Omental fat pad (tissue), 4 donors: ENCODE measurements at places on chromosomes 7 and 10.

DNA sequence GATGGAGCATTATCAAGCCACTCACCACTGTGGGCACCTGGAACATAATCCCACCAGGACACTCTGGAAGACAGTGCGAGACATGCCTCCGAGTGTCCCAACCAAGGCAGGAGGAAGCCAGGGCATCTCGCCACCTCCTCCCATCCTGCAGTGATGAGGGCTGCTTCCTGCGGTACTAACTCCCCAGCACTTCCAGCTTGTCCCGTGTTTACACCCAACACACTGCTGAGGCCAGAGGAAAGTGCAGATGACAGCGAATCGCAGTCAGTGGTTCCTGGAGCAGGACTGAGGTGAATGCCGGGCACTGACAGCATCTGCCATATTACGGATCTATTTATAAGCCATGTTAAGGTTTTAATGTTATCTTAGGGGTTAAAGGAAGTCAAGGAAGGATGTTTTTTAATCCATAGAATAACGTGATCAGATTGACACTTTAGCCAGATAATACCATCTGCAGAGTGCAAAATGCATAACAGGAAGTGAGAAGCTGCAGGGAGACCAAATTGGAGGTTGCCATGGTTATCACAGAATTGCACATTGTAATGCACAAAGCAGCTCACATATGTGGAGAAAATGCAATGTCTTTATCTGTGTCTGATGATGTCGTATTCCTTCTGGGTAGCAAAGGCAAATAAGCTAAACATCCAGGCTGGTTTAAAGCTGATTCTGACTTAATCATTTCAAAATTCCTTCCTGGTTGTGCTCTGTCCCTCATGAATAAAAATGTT, 314.1 kb upstream of the C7orf33 start:
- DNase-seq: no peak

DNA sequence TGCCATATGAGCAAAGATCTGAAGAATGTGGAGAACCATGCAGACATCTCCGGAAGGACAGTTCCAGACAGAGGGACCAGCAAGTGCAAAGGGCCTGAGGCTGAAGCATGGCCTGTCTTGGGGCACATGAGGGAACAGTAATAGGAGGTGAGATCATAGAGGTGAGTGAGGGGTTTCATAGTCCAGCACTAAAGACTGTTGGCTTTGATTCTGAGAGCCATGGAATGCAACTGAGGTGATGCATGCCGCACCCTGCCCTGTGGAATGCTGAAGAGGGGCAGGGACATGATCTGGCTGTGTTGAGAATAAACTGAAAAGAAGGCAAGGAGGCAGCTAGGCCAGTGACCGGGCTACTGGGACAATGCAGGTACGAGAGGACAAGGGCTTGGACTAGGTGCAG, 253.1 kb upstream of the KLF14 start:
- DNase-seq: no peak

GRCh38 chr7:21172800-21173199, 255.1 kb upstream of the SP4 start:
- DNase-seq: no peak

- no peak for DNase-seq
Measured at GRCh38 chr10:80410578-80411145, 2.3 kb downstream of the PRXL2A start.

GRCh38 chr10:26810435-26811026, 50.2 kb downstream of the ABI1 start:
- DNase-seq: no peak

GRCh38 chr10:78211561-78212051, 177.9 kb downstream of the RPS24 start:
- no peak for DNase-seq

DNA sequence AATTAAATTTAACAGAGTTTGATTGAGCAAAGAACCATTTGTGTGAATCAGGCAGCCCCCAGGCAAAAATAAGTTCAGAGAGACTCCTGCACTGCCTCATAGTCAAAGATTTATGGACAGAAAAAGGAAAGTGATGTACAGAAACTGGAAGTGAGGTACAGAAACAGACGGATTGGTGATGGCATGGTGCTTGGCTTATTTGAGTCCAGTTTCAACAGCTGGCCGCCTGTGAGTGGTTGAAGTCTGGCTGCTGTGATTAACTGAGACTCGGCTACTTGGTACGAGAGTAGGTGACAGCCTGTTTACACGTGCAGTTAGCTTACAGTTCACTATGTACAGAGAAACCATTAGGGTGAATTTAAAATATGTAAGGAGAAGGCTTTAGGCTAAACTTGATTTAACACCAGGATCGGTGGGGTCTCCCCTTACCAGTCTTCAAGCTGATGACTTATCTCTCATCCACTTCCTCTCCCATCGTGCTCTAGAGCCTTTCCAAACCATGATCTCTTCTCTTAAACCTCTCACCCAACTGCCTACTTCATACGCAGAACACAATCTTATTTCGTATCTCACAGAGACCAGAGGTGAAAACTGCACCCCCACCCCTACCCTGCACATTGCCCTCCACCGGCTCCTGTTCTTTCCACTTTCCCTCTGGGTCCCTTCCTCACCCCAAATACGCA, 5.0 kb upstream of the MSMB start:
- no peak for DNase-seq

DNA sequence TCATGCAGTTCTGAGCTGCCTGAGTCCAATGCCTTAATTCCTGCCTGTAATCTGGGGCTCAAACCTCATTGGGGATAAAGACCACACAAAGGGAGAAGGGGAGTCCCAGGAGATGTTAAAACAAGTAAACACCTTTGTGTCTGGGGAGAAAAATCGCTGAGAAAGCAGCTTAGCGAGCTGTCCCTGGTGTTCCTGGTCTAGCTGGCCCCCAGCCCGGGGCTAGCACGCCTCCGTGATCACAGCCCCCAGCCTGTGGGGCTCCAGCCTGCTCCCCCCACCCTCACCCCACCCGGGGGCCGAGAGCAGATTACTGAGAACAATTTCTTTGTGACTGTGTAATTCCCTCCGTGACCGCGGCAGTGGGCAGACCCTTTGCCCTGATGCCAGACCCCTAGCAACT, 24.8 kb downstream of the DPCD start:
- no peak for DNase-seq

GRCh38 chr10:76554033-76554408, 1083.6 kb downstream of the KCNMA1 start:
- DNase-seq: no peak

DNA sequence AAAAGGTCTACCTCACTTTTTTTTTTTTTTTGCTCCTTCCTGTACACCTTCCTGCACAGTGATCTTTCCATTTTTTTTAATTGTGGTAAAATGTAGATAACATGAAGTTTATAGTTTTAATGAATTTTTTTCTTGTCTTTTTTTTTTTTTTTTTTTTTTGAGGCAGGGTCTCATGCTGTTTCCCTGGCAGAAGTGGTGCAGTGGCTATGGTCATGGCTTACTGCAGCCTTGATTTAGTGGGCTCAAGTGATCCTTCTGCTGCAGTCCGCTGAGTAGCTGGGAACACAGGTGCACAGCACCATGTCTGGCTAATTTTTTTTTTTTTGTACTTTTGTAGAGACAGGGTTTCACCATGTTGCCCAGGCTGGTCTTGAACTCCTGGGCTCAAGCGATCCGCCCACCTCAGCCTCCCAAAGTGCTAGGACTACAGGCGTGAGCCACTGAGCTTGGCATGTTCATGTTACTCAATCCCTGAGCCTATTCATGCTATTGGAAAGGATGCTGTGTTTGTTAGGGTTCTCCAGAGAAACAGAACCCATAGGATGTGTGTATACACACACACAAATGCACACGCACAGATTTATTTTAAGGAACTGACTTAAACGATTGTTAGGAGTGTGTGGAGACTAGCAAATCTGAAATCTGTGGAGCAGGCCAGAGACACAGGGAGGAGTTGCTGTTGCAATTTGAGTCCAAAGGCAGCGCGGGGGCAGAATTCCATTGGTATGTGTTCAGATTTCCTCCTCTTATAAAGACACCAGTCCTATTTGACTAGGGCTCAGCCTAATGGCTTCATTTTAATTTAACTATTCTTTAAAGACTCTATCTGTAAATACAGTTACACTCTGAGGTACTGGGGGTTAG, 29.1 kb downstream of the GALNT11 start:
- DNase-seq: no peak

DNA sequence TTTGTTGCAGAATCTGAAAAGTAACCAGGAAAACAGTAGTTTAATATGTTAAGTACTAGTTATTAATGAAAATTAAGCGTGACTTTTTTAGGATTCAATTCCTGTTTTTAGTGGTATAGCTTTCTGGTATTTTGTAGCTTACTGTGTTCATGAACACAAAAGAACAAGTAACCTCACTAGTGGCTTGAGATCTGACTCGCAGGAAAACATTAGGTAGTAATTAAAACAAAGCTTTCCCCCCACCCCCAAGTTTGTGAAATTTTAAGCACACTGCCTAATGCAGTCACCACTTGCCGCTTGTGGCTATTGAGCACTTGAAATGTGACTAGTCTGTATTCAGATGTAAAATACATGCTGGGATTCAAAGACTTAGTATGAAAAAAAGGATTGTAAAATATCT, 102.5 kb upstream of the RPA3 start:
- DNase-seq: no peak
